ENCODE measurements at places on chromosomes 7 and 10.

DNA sequence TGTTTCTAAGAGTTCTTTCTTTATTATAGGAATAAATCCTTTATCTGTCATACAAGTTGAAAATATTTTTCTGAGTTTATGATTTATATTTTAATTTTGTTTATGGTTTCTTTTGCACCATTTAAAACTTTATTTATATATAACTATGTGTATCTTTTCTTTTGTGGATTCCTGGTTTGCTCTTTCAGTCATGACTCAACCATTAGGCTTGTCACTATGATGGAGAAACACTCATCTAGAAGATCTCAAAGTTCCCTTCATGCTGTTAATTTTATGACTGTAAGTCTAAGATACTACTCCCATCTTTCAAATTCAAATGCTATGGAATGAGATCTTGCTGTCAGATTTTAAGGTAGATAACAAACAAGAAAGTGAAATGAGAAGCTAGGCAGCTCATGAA lies 199.5 kb downstream of the INHBA start:
- no peak for DNase-seq

- no peak for DNase-seq
Observed at GRCh38 chr10:123391275-123392028, 237.2 kb downstream of the BUB3 start.

DNA sequence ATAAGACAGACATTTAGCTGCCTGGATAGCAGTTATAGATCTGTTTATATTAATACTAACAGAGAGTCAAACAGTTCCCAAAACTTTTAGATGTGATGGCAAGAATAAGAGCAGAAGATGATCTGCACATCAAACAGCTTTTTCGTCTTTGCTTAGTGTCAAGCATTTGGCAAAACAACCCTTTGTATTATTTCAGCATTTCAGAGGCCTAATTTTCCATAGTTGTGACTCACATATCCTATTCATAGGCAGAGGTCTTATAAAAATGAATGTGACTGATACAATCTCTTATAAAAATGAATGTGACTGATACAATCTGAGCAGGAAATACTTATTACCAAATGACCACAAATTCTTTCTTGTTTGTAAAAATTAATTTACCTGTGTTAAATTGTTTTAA lies 71.2 kb downstream of the LRRTM3 start:
- no peak for DNase-seq

DNA sequence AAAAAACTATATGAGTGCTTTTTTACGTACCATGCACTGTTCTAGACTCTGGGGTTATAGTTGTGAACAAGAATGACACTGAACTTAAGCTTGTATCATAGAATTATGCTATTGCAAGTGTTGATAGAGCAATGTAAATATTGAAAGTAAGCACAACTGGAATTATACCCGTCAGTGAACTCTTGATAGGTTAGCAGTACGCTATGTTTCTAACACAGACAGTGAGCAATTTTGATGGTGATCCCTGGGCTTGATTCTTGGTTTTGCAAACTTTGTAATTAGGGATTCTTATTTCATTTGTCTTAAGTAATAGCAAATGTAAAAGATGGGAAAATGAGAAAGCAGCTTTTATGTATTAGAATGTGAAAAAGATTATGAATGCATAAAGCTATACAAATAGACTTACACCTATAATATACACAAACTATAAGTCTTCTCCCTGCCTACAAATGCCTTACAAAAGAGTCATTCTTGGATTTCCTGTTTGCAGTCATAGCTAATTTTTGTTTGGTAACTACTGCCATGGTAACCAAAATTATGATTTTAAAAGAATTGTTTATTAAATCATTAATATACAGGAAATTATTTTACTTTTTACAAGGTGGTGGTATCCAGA lies 6.7 kb downstream of the TES start:
- no peak for DNase-seq

GRCh38 chr7:129041142-129042085 lies 13.5 kb downstream of the TNPO3 start:
- no peak for DNase-seq

DNA sequence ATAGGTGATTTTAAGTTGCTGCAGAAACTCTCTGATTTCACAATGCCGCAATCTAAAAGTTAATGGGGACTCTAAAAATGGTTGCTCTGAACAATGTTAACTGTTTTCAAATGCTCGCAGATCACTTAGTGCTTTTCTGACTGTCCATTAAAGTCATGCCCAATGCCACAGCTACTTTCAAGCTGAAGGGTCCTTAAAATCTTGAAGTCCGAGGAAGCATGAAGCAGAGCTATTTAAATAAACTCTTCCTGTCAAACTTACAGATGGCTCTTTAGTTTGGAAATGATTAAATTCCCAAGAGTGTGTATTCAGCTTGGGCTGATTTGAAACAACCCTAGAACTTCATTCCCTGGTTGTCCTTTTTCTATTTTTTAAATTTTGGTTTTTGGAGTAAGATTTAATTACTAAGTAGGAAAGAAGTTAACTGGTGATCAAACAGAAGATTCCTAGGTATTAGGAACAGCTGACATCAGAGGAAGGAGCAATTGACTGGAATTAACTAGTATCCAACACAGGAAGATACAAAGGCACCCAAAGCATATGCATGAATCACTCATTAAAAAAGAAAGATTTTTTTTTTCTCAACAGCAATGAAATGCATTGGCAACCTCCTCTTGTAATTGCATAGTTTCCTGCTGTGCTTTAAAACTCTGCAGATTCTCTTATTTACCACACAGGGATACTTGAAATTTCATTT lies 105.1 kb downstream of the NRP1 start:
- DNase-seq, result no peak

DNA sequence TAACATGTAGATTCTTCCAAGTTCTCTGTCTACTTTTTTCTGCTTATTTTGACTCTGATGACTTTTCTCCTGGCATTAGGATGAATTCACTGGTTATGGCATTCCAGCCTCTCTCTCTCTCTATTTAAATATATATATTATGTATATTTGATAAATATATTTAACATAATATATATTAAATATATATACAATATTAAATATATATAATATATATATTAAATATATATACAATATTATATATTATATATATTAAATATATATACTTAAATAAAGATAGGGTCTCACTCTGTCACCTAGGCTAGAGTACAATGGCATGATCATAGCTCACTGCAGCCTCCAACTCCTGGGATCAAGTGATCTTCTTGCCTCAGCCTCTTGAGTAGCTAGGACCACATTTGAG lies 60.7 kb downstream of the ZNF783 start:
- no peak for DNase-seq

- DNase-seq, result no peak
Observed at GRCh38 chr7:92612501-92612900, 22.3 kb upstream of the FAM133B start.

DNA sequence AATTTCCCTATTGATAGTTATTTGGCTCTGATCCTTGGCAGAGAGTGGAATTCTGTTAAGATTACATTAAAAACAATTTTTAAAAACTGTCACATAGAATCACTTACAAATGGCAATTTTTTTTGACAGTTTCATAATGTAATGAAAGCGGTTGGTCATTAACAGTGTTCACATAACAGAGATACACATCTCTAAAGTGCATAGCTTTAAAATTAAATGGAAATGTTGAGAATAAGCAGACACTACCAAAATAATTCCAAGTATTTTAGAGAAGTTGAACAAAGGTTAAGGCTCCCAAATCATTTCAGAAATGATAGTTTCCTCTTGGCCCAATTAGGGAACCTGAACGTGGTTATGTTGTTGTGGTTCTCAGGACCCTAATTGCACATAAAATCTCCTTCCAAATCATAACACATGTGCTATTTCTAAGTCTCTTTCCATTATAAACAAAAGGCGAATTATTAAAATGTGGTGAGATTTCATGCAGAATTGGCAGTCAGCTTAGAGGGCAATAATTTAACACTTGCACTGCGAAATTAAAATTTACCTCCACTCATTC lies 528.9 kb upstream of the FZD8 start:
- DNase-seq, result no peak

- DNase-seq, result no peak
Observed at GRCh38 chr10:28806488-28806941, 129.2 kb downstream of the BAMBI start.

DNA sequence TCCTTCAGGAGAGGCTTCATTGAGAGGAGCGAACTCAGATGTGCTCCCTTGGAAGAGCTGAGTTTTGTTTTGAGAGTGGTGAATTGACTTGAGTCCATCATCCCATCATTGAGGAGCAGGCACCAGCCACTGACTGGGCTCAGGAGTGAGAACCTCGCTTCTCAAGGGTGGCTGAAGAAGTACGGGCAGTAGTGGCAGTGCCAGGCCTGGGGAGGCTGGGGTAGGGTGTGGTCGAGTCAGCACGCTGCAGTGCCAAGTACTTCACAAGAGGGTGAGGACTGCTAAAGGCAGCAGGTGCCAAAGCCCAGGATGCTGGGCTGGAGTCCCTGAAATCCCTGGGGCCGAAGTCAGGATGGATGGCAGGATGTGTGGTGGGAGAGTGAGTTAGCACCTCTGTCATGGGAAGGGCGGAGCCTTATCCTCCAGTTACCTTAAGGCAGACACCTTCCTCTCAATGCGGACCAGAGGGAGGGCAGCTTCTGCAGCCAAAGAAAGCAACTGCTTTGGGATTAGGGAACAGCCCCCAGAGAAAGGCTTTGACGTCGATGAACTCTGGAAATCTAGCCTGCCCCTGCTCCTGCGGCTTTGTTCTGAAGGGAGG lies 210.3 kb downstream of the CAMK1D start:
- DNase-seq, result no peak

GRCh38 chr10:44891721-44892120 lies 19.4 kb upstream of the TMEM72 start:
- DNase-seq, result no peak

DNA sequence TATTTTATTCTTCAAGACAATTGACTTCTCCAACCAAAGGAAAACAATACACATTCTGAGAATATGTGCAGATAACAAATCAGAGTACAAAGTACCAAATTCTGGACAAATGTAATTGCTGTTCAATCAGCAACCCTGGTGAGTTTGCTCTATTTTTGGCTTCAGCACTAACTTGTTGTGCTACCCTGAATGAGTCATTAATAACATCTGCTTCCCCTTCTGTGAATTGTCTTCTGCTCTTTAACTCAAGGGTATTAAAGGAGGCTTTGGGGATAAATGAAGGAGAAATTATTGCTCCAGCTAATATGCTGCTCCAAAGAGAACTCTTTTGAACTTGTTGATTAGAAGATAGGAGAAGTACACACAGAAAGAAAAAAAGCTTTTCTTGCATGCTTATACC lies 459.3 kb downstream of the HTR7 start:
- DNase-seq, result no peak
